Breast epithelium (tissue), 4 donors: ENCODE measurements at places on chromosomes 7 and 10.

- no peaks in the 10 kb centered on the region for H3K27me3 ChIP-seq
- no peak overlapping the region for H3K4me3 ChIP-seq
- no peak overlapping the region for H3K27ac ChIP-seq
- H3K36me3 ChIP-seq: no peaks in the 10 kb centered on the region
Observed at GRCh38 chr7:43281268-43281667, 168.8 kb downstream of the HECW1 start.

GRCh38 chr10:6204063-6204340 lies 1.3 kb downstream of the PFKFB3 start:
- peak; percentile 61 for DNase-seq
- no peaks in the 10 kb centered on the region for H3K27me3 ChIP-seq
- H3K4me3 ChIP-seq: peak overlapping the region; percentile 83
- H3K4me1 ChIP-seq: peaks cover 19% of the 10 kb centered on the region
- no peaks in the 10 kb centered on the region for H3K36me3 ChIP-seq
- H3K27ac ChIP-seq: peak overlapping the region; percentile 90

DNA sequence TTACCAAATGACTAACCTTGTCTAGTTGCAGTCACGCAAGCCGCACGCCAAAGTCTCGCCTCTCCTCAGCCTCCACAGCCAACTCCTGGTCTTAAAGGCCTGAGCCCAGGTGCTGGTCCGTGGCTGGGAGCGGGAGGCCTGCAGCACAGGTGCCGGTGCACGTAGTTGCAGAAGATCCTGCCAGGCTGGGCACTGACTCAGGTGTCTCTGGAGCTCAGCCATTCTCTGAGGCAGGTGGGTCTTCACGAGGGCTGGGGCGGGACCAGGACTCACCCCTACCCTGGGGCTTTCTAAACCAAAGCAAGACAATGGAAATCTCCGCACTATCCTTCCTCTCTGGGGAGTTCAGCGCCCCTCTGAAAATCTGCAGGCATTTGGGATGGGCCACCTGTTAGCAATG lies 216.4 kb downstream of the MLLT10 start:
- H3K4me3 ChIP-seq: no peak overlapping the region
- no peaks in the 10 kb centered on the region for H3K4me1 ChIP-seq
- no peaks in the 10 kb centered on the region for H3K27me3 ChIP-seq
- H3K36me3 ChIP-seq: no peaks in the 10 kb centered on the region
- DNase-seq: no peak

- H3K36me3 ChIP-seq: no peaks in the 10 kb centered on the region
- H3K4me1 ChIP-seq: no peaks in the 10 kb centered on the region
- no peak overlapping the region for H3K27ac ChIP-seq
- H3K4me3 ChIP-seq: no peak overlapping the region
Observed at GRCh38 chr7:120218712-120219111, 54.3 kb upstream of the KCND2 start.

GRCh38 chr10:94571081-94571480 lies 25.5 kb downstream of the HELLS start:
- H3K4me1 ChIP-seq: no peaks in the 10 kb centered on the region
- H3K27me3 ChIP-seq: no peaks in the 10 kb centered on the region
- no peak for DNase-seq
- H3K27ac ChIP-seq: no peak overlapping the region
- no peaks in the 10 kb centered on the region for H3K36me3 ChIP-seq
- no peak overlapping the region for H3K4me3 ChIP-seq

DNA sequence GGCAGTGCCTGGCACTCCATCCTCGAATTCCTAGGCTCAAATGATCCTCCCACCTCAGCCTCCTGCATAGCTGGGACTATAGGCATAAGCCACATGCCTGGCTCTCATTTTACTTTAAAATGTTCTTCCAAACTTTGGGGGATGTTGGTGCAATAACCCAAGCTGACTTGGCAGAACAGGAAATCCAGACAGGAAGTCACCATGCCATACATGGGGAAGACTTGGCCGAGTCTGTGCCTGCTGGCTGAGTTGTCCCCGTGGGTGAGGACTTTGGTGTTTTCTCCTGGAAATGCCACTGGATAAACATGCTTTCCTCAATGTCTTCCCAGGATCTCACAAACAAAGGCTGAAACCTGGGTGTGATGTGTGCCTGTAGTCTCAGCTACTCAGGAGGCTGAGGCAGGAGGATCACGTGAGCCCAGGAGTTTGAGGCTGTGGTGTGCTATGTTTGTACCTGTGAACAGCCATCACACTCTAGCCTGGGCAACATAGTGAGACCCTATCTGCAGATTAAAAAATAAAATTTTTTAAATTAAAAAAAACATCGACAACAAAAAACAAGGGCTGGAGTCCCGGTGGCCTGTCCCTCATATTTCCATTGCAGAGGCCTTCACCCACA lies 19.8 kb downstream of the HKDC1 start:
- DNase-seq: no peak
- H3K27me3 ChIP-seq: no peaks in the 10 kb centered on the region
- H3K4me1 ChIP-seq: no peaks in the 10 kb centered on the region
- no peak overlapping the region for H3K4me3 ChIP-seq
- no peaks in the 10 kb centered on the region for H3K36me3 ChIP-seq
- no peak overlapping the region for H3K27ac ChIP-seq

- H3K27me3 ChIP-seq: no peaks in the 10 kb centered on the region
- H3K4me1 ChIP-seq: no peaks in the 10 kb centered on the region
- no peak overlapping the region for H3K4me3 ChIP-seq
- H3K36me3 ChIP-seq: no peaks in the 10 kb centered on the region
Observed at GRCh38 chr10:29120216-29120615, 168.7 kb upstream of the LYZL1 start.

DNA sequence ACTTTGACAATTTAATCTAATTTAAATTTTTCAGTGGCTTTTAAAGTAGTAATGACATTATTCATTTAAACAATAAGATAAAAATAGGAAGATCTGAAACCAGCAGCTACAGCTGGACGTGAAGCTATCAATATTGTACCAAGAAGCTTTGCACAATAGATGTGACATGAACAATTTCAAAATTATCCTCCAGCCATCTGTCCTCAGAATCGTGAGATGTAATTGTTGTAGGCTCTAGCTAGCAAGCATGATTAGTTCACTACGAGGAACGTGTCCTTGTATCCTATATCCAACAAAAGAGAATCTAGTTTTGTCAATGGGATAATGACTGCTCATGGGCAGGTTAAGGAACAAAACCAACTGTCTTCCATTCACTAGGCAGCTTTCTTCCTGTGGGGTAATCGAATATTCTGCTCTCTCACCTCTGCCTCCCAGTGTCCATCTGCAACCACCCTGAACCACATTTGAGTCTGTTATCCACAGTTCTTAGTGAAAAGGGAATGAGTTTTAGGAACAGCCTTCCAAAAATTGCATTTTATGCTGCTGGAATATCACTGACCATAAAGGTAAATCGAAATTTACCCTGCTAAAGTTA lies 247.3 kb downstream of the PARD3 start:
- H3K4me1 ChIP-seq: no peaks in the 10 kb centered on the region
- DNase-seq: no peak
- no peaks in the 10 kb centered on the region for H3K36me3 ChIP-seq
- no peaks in the 10 kb centered on the region for H3K27me3 ChIP-seq

DNA sequence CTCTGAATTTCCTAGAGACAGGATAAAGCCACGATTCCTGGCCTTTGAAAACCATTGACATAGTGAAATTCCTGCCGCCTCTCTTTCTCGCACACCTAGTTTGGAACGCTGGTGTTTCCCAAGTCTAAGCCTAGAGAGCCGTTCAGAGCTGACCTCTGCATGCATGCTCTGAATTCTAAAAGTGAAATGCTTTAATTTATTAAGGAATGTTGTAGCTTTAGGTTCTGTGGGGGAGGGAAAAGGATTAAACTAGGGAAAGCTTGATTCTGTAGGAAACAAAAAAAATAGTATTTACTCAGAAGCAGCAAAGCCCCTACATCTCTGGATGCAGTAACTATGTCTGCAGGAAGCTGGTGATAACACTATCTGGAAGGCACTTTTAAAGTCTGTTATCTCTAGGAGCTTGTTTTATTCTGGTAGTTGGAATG lies 27.3 kb downstream of the PFKP start:
- no peaks in the 10 kb centered on the region for H3K4me1 ChIP-seq
- DNase-seq: no peak
- no peak overlapping the region for H3K4me3 ChIP-seq
- H3K36me3 ChIP-seq: no peaks in the 10 kb centered on the region

- no peak overlapping the region for H3K27ac ChIP-seq
- H3K27me3 ChIP-seq: no peaks in the 10 kb centered on the region
- H3K4me3 ChIP-seq: no peak overlapping the region
- no peaks in the 10 kb centered on the region for H3K36me3 ChIP-seq
- H3K4me1 ChIP-seq: no peaks in the 10 kb centered on the region
Observed at GRCh38 chr7:7789551-7789988, 71.2 kb upstream of the RPA3 start.

DNA sequence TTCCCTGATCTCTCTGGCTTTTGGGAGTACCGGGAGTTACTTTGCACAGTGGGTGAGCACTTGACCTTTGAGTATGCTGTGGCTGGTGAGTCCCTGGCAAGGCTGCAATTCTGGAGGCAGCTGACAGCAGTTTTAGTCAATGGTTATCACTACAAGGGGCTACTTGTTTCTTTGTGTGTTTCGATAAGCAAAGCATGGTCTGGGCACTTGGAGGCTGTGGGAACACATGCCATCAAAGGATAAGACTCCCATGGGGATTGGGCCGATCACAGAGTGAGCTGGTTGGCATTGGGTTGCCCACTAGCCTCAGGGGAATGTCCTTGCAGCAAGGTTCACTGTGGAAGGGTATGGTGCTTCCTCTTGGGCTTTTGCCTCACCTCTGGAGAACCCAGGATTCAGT lies 208.2 kb downstream of the SNX13 start:
- H3K4me1 ChIP-seq: no peaks in the 10 kb centered on the region
- no peak overlapping the region for H3K27ac ChIP-seq
- H3K36me3 ChIP-seq: no peaks in the 10 kb centered on the region
- no peak overlapping the region for H3K4me3 ChIP-seq
- no peak for DNase-seq

GRCh38 chr10:28365840-28366239 lies 63.0 kb upstream of the MPP7 start:
- H3K27ac ChIP-seq: no peak overlapping the region
- H3K4me1 ChIP-seq: no peaks in the 10 kb centered on the region
- DNase-seq: no peak
- H3K36me3 ChIP-seq: no peaks in the 10 kb centered on the region

DNA sequence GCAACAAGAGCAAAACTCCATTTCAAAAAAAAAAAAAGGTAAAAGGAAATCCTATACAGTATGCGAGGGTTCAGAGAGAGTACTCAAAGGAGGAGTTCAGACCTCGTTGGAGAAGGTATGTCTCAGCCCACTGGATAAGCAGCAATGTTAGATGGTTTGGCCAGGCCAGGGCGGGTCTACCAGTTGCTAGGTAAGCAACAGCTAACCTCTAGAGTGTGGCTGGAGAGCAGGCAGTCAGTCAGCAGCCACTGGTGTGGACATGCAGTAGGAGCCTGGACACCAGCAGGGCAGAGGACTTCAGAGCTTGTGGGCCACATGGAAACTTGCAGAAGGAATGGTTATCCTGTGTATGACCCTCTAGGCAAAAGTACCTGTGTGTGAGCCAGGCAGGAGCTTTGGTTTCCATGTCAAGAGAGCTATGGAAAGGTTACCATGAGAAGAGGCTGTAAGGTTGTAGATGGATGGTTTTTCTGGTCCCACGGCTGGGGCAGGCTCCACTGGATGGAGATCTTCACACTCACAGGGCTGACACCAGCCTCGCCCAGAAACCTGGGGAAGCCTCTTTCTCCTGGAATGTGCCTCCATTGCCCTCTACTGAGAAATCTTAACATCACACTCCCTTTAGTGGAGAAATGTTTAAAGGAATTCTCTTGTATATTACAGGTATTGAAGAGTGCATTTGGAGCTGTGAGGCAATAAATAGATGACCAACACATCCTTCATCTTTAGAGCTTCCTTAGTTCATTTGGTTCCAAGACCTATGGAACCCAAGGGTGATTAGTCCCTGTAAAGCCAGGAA lies 63.6 kb downstream of the CCDC186 start:
- H3K4me3 ChIP-seq: no peak overlapping the region
- no peak for DNase-seq
- H3K4me1 ChIP-seq: no peaks in the 10 kb centered on the region
- no peak overlapping the region for H3K27ac ChIP-seq
- H3K36me3 ChIP-seq: no peaks in the 10 kb centered on the region

DNA sequence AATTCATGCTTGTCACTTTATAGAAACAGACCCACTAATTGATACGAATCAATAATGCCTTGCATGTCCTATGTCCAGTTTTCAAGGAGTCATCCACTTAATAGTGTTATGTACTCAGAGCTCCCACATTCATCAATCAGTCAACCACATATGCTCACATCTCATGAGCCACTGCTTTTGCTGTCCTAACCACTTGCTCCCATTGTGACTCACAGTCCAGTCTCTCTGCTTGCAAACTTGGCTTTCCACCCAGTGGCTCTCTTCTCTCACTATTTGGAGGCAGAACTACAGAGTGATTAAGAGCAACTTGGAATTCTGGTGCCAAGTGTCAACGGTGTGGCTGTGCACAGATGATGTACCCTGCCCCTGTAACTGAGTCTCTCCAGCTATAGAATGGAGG lies 166.0 kb downstream of the SNX13 start:
- H3K4me3 ChIP-seq: no peak overlapping the region
- no peak for DNase-seq
- no peaks in the 10 kb centered on the region for H3K36me3 ChIP-seq

DNA sequence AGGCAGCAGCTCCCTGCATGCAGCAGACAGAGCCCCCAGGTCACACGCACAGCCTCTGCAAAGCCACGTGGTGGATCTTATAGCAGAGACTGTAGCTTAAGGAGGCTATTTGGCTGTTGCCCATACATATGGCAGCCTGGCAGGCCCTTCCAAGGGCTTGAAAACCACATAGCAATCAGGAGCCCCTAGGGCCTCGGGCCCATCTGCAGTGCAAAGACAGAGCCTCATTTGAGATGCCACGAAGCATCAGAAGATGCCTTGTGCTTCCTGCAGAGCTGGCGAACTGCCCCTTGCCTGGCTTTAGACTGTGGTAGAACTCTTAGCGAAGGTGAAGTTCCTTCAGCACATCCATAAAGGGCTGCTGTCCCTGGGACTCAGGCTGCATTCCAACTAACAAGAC lies 309.9 kb downstream of the GRID1 start:
- H3K4me1 ChIP-seq: no peaks in the 10 kb centered on the region
- no peak overlapping the region for H3K4me3 ChIP-seq
- H3K27ac ChIP-seq: no peak overlapping the region
- H3K36me3 ChIP-seq: no peaks in the 10 kb centered on the region

GRCh38 chr10:131725581-131726069 lies 175.2 kb upstream of the PPP2R2D start:
- H3K36me3 ChIP-seq: no peaks in the 10 kb centered on the region
- H3K27me3 ChIP-seq: no peaks in the 10 kb centered on the region
